Stimulated activated CD8-positive, alpha-beta memory T cell treated with anti-CD3 and anti-CD28 coated beads, Interleukin-4, amount 100 ng/mL, for 1 hour (primary cell): ENCODE measurements at places on chromosomes 2 and 18.

GRCh38 chr2:33058716-33059470 lies 112.1 kb downstream of the LTBP1 start:
- DNase-seq, result no peak

DNA sequence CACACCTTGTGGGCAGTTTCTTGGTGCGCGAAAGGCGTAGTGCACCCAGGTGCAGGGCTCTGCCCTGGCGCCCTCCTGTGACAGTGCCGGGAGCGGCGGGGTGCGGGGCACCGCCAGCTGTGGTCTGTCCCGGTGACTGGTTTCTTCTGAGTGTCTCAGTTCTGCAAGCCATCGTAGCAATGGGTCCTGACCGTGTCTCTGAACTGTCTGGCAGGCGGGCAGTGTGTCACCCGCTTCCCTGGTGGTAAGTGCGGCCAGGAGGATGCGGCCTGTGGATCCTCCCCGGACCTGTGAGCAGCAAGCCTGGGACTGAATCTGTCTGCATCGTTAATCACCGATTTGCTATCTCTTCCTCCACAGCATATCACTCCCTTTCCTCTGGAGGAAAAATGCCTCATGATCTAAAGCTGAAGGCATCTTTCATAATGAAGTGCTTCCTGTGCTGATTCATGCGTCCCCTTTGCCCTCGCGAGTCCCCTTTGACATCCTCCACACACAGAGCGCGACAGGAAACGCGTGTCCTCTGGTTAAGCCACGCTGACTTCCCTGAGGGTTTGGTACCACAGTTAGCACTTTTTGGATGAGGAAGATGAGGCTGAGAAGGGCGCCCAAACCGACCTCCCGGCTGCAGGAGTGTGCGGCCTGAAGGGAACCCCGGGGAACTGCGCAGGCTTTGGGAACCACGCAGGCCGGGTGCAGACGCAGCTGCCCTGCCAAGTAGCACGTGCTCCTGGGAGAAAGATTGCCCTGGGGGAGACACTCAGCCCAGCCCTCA lies 416.0 kb upstream of the HS6ST1 start:
- DNase-seq, result no peak

DNA sequence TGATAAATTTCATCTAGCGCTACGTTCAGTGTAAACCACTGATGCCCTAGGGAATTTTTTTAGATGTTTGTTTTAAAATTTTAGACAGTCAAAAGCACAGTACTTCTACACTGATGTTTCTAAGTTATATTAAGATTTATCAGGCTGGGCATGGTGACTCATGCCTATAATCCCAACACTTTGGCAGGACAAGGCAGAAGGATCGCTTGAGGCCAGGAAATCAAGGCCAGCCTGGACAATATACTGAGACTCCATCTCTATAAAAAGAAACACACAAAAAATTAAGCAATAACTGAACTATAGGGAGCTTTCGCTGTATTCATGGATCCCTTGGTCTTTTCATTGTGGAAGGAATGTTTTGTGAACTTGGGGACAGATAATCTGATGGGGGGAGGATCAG lies 50.6 kb upstream of the MAPRE2 start:
- no peak for DNase-seq

DNA sequence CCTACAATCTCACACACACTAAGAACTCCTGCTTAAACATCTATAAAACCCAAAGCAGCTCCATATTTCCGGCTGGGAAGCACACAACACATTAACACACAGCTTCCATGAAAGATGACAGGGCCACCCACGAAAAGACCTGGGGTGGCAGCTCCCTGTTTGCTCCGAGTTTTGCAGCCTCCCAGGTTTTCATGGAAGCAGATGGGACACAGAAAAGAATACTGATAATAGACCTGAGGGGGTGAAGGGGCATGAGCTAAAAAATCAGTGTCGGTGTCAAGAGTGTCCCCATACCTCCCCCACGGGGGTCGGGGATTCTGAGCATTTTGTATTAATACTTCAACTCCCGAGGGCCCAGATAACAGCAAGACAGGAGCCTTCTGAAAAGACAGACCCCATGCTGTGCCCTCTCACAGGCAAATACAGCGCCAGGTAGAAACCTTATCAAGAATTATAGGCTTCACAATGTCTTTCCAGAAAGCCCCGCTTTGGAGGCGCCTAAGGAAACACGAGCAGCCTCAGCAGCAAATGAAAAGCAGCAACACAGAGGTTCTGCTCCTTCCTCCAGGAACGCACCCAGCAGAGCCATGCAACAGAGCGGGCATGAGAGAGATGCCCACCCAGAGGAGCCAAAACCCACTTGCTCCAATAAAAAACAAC lies 50.5 kb downstream of the ZNF516 start:
- no peak for DNase-seq

- no peak for DNase-seq
Observed at GRCh38 chr2:2101924-2102323, 229.2 kb downstream of the MYT1L start.

GRCh38 chr2:55604027-55604565 lies 13.3 kb downstream of the PPP4R3B start:
- DNase-seq, result no peak

DNA sequence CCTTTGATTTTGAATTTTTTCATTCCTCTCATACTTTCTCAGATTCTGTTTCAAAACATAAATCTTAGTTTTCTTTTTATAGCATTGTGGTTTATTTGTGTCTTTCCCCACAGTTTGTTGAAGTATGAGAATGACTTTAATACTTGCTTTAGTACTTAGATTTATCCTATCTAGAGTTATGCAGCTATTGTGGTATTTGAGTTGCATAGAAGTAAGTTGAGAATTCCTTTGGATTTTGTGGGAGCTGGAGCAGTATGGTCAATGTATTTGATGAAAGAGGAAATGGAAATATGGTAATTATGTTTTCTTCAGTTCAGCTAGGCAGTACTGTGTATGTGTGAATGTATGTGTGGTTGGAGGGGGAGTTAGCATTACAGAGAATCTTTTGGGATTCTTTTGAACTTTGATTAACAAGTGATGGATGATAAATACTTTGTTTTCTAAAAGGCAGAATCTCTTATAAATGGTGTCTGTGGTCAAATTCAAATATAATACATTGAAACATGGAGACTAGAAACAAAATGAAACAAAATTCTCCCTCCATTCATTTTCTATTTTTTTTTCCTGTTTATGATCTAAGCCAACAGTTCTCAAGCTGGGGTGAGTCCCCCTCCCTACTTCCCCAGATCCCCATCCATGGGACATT lies 3.0 kb downstream of the ACVR2A start:
- no peak for DNase-seq

- DNase-seq, result no peak
Observed at GRCh38 chr2:138029276-138029675, 65.0 kb downstream of the HNMT start.

DNA sequence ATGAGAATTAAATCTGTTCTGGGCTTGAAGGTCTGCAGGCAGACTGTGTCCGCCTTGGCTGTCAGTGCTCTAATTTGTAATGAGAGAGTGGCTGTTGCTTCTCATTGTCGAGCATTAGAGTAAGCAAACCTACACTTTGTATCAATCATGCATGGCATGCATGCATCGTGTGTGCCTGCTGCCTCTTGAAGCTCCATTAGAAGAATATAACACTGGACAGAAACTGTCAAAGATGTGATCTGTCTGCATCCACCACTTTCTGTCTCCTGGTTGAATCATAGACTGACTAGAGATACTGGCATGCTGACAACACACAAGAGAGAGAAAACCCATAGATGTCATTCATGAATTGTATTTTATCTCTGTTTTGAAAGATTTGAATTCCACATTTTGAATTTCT lies 275.0 kb upstream of the NXPH2 start:
- no peak for DNase-seq

DNA sequence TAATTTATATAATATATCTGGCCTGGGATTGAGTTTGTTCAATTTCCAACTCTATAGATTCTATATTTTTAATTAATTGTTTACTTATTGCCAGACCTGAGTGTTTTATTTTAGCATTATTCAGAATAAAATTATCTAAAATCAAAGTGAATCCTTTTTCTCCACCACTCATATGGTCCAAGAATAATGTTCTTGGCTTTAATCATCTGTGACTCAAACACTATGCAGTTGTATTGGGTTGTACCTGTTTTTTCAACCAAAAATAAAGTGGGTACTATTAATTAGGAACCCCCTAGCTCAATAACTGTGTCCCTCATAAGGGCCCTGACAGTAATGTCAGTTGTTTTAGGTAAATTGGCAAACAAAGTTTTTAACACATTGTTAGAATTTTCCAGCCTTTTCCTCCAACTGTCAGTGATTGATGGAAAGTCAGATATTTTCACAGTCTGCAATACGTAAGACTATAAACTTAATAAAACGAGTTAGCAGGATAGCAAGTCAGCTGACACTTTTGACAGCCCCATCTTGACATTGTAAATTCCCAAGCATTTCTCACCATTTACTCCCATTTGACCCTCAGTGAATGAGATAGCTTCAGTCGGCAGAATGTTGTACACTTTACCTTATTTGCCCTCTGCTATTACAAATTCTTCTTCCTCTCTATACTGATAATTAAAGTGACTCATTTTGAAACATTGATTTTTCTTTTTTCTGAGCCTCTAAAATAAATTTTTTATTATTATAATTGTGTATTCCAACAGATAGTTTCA lies 587.4 kb downstream of the METTL4 start:
- no peak for DNase-seq

GRCh38 chr2:224145751-224146355 lies 106.8 kb upstream of the SERPINE2 start:
- no peak for DNase-seq

GRCh38 chr18:12092398-12093229 lies 1.0 kb upstream of the ANKRD62 start:
- no peak for DNase-seq

DNA sequence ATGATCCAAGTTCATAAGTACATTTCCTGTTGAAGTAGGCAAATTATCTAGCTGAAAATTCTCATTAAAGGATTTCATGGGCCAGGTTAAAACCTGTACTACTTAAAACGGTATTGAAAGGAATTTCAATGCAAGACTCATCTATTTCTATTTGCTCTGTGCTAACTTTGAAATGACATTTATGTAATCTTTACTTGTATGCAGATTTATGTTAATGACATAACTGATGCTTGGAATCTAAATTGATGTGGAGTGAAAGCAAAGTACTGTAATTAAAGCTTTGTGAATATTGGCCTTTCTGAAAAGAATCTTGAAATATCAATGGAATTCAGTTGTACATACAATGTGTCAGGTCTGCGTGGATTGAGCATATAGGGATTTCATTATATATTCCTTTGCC lies 390.0 kb downstream of the CPS1 start:
- no peak for DNase-seq
